ENCODE measurements at places on chromosomes 3 and 15. TPM values are rescaled to one million over a fixed set of nuclear protein-coding genes. Genes with fewer than 3 reads are reported as not detected.
A peak's percentile ranks its signal among the peaks of the same experiment; 100 is the strongest.

GRCh38 chr3:101722394-101723173 is 1.8 kb upstream of the CEP97 start:
- H3K27me3 ChIP-seq: no peaks in the 10 kb centered on the region
- no peaks in the 10 kb centered on the region for H3K36me3 ChIP-seq
- H3K4me3 ChIP-seq: no peak overlapping the region
- no peak for DNase-seq

DNA sequence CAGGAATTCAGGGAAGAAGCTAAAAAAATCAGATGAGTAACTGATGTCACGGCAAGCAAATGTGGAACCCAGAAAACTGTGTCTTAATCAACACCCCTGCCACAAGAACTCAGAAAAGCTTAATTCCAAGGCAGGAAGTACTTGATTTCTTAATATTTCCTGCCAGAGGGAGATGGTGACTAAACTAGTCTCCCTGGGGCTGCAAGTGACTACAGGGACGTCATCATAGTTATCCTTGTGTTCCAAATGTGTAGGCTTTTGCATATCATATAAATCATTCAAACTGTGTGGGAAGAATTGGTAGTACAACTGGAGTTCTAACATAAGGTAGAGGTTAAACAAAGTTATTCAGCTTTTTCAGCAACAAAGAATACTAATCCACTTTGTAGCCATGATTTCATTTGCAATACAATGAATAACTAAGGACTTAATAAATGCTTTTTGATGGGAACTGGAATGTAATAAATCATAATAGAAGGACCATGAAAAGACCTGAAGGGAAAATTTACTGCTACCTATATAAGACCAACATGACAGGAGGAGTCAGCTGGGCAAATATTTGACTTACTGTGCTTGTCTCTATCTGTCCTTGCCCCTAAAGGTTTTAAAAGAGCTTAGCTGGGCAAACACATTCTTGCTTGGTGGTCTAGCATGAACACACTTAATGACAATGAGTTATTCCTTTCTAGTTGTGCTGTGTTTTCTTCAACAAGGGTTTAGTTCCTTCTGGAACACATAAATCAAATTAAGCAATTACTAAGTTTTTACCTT is 76.0 kb upstream of the NECTIN3 start:
- H3K36me3 ChIP-seq: no peaks in the 10 kb centered on the region
- no peak overlapping the region for H3K4me3 ChIP-seq
- no peaks in the 10 kb centered on the region for H3K27me3 ChIP-seq

GRCh38 chr3:126104742-126105605 is 21.1 kb upstream of the SLC41A3 start:
- H3K27ac ChIP-seq: no peak overlapping the region
- H3K27me3 ChIP-seq: no peaks in the 10 kb centered on the region
- peaks cover 49% of the 10 kb centered on the region for H3K36me3 ChIP-seq
- H3K4me1 ChIP-seq: no peaks in the 10 kb centered on the region

GRCh38 chr15:52464040-52464439 is 64.6 kb downstream of the MYO5A start:
- H3K4me1 ChIP-seq: no peaks in the 10 kb centered on the region
- no peak overlapping the region for H3K27ac ChIP-seq

DNA sequence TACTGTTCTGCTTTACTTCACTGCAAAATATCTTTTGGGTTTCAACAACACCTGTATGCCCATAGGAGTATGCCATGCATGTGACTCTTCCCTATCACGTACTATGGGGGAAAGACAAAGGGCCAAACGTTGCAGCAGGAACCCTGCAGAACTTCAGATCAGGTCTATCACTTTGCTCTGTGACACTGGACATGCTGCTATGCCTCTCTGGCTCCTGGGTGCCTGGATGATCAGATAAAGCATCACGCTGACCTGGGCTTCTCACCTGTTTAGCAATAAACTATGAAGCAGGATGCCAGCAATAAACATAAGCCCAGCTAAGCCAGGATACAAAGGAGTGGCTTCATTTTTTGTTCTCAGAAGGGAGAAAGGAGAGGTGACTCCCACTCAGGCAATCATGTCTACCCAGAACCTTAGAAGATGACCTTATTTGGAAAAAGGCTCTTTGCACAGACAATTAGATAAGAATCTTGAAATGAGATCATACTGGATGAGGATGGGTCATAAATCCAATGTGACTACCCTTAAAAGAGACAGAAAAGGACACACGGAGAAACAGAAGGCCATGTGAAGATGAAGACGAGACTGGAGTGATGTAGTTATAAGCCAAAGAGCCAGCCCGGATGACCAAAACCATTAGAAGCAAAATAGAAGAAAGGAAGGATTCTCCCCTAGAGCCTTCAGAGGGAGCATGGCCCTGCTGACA is 19.3 kb downstream of the POMGNT2 start:
- H3K36me3 ChIP-seq: no peaks in the 10 kb centered on the region
- no peaks in the 10 kb centered on the region for H3K27me3 ChIP-seq
- no peak for DNase-seq
- no peaks in the 10 kb centered on the region for H3K4me1 ChIP-seq
- H3K4me3 ChIP-seq: no peak overlapping the region
- no peak overlapping the region for H3K27ac ChIP-seq

DNA sequence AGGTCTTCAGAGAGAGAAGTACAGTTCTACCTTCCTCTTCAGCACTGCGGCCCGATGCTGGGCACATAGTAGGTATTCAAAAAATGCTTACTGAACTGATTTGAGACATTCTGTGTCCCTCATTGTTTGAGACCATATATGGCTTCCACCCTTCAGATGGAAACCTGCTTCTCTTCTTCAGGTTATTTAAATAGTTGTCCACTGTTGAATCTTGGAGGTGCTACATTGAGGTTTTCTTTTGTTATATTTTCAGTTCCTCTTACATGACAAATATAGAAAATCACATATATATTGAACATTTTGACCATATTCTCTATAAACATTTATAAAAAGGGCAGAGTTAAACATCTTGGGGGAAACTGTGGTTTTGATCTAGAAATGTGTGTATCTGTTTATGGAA is 200.2 kb upstream of the LRRC3B start:
- H3K4me1 ChIP-seq: no peaks in the 10 kb centered on the region
- H3K27me3 ChIP-seq: no peaks in the 10 kb centered on the region

- H3K27ac ChIP-seq: no peak overlapping the region
- no peak overlapping the region for H3K4me3 ChIP-seq
- H3K4me1 ChIP-seq: no peaks in the 10 kb centered on the region
- DNase-seq: no peak
These were observed 174.0 kb upstream of the TPM1 start for GRCh38 chr15:62868507-62868906.

The ACTR8 gene
- 27.3 TPM for polyA plus RNA-seq

DNA sequence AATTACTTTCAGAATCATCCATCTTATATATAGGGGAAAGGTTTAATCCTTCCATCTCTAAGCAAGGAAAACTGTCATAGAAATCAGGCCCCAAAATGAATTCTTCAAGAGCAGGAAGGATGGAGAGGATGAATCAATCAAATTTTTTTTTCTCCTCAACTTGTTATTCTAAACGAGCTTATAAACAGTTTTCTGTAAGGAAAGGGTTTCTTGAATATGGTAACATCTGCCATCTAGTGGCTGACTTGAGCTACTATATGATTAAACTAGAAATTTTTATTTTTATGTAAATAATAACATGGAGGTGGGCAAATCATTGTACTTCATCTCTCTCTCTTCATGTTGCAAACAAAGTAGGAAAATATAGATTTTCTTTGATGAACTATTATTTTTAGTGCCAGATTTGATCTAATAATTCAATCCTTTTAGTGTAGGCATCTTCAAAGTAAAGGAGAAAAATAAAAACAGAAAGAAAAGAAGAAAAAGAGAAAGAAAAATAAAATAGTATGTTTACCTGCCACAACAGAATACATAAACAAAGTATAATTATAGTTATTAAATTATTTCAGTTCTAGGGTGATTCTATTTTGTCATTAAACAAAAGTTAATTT is 146.6 kb downstream of the SERPINI1 start:
- peak; percentile 24 for DNase-seq
- H3K36me3 ChIP-seq: no peaks in the 10 kb centered on the region
- H3K27ac ChIP-seq: no peak overlapping the region
- no peak overlapping the region for H3K4me3 ChIP-seq
- H3K27me3 ChIP-seq: no peaks in the 10 kb centered on the region
- no peaks in the 10 kb centered on the region for H3K4me1 ChIP-seq

GRCh38 chr15:48541341-48542278 is 103.9 kb downstream of the FBN1 start:
- no peaks in the 10 kb centered on the region for H3K36me3 ChIP-seq
- H3K27me3 ChIP-seq: no peaks in the 10 kb centered on the region
- H3K27ac ChIP-seq: no peak overlapping the region
- H3K4me3 ChIP-seq: no peak overlapping the region
- no peak for DNase-seq

The OSBPL10 gene
- 12.4 TPM for polyA plus RNA-seq

- peaks cover 20% of the 10 kb centered on the region for H3K27me3 ChIP-seq
- no peaks in the 10 kb centered on the region for H3K36me3 ChIP-seq
- DNase-seq: peak; percentile 56
- no peak overlapping the region for H3K27ac ChIP-seq
These were observed 6.0 kb upstream of the PLCB2 start for GRCh38 chr15:40313531-40314398.
